ENCODE measurements at places on chromosomes 12 and 14. TPM values are rescaled to one million over a fixed set of nuclear protein-coding genes. Genes with fewer than 3 reads are reported as not detected.

DNAJC22 gene
- total RNA-seq, result not detected

GRCh38 chr12:3317481-3317815, 173.6 kb upstream of the PRMT8 start:
- no peak for DNase-seq
- no peaks in the 10 kb centered on the region for H3K27me3 ChIP-seq
- H3K36me3 ChIP-seq, result no peaks in the 10 kb centered on the region
- H3K4me1 ChIP-seq, result no peaks in the 10 kb centered on the region
- no peak overlapping the region for H3K4me3 ChIP-seq

- H3K27me3 ChIP-seq, result no peaks in the 10 kb centered on the region
- no peak for DNase-seq
- H3K36me3 ChIP-seq, result peaks cover 57% of the 10 kb centered on the region
- no peak overlapping the region for H3K27ac ChIP-seq
- peaks cover 6% of the 10 kb centered on the region for H3K4me1 ChIP-seq
- no peak overlapping the region for H3K4me3 ChIP-seq
Measured at GRCh38 chr12:110029290-110029815, 19.0 kb downstream of the C12orf76 start.

- H3K4me1 ChIP-seq, result peaks cover 69% of the 10 kb centered on the region
- peak overlapping the region; percentile 90 for H3K27ac ChIP-seq
- H3K27me3 ChIP-seq, result no peaks in the 10 kb centered on the region
- H3K36me3 ChIP-seq, result peaks cover 47% of the 10 kb centered on the region
Measured at GRCh38 chr12:111993292-111994150, 19.4 kb downstream of the TMEM116 start.

- no peaks in the 10 kb centered on the region for H3K36me3 ChIP-seq
- no peak overlapping the region for H3K4me3 ChIP-seq
- H3K27me3 ChIP-seq, result peaks cover 13% of the 10 kb centered on the region
- no peak overlapping the region for H3K27ac ChIP-seq
- no peaks in the 10 kb centered on the region for H3K4me1 ChIP-seq
Measured at GRCh38 chr12:25301798-25302197, 51.1 kb upstream of the KRAS start.

- no peaks in the 10 kb centered on the region for H3K4me1 ChIP-seq
- H3K4me3 ChIP-seq, result no peak overlapping the region
- H3K36me3 ChIP-seq, result no peaks in the 10 kb centered on the region
- no peaks in the 10 kb centered on the region for H3K27me3 ChIP-seq
- no peak overlapping the region for H3K27ac ChIP-seq
- DNase-seq, result no peak
Measured at GRCh38 chr12:123960029-123960735, 12.4 kb downstream of the CCDC92 start.

- DNase-seq, result no peak
- H3K27ac ChIP-seq, result no peak overlapping the region
- H3K36me3 ChIP-seq, result no peaks in the 10 kb centered on the region
- H3K4me1 ChIP-seq, result no peaks in the 10 kb centered on the region
Measured at GRCh38 chr14:96748362-96748761, 48.8 kb upstream of the VRK1 start.

GRCh38 chr12:27162229-27162537, 79.8 kb upstream of the C12orf71 start:
- no peak overlapping the region for H3K4me3 ChIP-seq
- H3K27me3 ChIP-seq, result no peaks in the 10 kb centered on the region
- H3K36me3 ChIP-seq, result no peaks in the 10 kb centered on the region
- no peak for DNase-seq
- no peak overlapping the region for H3K27ac ChIP-seq
